ENCODE measurements at places on chromosomes 5 and 9.
A peak's percentile ranks its signal among the peaks of the same experiment; 100 is the strongest.

DNA sequence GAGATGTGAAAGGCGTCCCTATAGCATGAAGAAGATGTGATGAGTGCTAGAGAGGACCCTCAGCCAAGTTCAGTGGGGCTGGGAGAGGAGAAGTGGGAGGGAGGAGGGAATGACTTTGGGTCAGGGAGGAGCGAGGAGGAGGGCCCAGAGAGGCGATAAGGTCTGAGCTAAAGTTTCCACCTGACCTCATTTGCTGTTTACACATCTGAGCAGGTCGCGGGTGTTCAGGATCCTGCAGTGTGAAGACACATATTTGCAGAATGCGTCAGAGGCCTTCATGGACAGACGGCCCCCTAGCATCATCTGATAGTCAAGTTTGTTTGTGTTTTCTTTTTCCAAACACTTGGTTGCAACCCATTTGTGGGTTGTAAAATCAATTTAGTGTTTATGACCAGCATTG lies 18.9 kb upstream of the IGFBPL1 start:
- DNase-seq: no peak

- no peak for DNase-seq
Observed at GRCh38 chr9:98175028-98175569, 17.3 kb downstream of the CORO2A start.

- no peak for DNase-seq
Observed at GRCh38 chr5:59768152-59769040, 125.1 kb downstream of the PDE4D start.

DNA sequence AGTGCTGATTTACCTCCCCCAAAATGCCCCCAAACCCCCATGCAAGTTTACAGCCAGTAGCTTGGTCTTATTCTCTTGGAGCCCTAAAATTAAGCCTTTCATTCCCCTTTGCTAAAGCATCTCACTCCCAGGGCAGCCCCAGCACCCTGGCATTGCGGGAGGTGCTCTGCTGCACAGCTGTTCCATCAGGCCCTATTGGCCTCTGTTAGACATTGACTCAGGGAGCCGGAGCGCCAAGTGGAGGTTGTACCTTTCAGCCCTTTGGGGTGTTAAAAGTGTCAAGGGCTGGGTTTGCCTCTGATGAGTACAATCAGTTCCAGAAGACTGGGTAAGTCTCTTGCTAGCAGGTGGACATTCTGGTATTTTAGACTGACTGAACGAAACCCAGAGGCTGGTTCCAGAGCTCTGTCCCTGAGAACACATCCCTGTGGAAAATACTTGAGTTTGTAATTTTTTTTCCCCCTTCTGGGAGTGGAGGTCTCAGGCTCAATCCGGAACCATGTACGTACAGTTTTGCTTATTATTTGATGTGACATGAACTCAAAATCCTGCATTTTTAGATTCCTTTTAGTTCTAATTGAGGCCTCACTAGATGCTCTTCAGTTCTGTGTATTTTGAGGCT lies 102.4 kb downstream of the UBE2R2 start:
- DNase-seq: no peak

- no peak for DNase-seq
Observed at GRCh38 chr9:113506090-113506589, 42.6 kb downstream of the RGS3 start.

- DNase-seq: no peak
Observed at GRCh38 chr5:157196045-157196444, 15.4 kb downstream of the ITK start.

DNA sequence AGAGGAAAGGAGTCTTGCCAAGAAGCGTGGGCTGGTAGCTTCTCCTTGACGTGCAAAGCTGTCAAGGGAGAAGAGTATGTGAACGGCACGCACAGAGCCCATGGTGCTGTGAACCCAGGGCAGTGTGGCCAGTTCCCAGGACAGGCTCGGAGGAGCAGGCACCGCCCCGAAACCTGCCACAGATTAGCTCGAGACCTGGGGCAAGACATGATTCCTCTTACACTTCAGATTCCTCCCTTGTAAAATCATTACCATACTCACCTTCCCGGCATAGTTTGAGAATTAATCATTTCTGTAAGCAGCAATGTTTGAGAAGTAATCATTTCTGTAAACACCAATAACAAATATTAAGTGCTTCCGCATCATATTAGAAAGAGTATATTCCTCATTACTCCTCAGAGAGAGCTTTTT lies 19.9 kb downstream of the GOLM1 start:
- DNase-seq: no peak

DNA sequence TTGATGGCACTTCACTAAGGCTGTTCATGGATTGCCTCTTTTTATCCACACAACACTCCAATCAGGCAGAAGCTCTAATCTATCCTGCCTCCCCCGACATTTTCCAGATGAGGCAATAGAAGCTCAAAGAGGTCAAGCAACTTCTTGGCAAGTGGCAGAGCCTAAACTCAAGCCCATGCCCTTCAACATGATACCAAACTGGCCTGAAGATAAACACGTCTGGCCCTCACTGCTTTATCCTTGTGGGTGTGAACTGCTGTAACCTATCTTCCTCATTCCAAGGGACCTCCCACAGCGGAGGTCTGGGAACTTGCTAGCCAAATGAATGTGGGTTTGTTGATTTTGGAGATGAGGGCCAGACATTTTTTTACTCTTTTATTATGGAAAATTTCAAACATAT lies 9.5 kb downstream of the SLC35A4 start:
- no peak for DNase-seq

- no peak for DNase-seq
Observed at GRCh38 chr9:117265253-117265652, 149.6 kb downstream of the ASTN2 start.

DNA sequence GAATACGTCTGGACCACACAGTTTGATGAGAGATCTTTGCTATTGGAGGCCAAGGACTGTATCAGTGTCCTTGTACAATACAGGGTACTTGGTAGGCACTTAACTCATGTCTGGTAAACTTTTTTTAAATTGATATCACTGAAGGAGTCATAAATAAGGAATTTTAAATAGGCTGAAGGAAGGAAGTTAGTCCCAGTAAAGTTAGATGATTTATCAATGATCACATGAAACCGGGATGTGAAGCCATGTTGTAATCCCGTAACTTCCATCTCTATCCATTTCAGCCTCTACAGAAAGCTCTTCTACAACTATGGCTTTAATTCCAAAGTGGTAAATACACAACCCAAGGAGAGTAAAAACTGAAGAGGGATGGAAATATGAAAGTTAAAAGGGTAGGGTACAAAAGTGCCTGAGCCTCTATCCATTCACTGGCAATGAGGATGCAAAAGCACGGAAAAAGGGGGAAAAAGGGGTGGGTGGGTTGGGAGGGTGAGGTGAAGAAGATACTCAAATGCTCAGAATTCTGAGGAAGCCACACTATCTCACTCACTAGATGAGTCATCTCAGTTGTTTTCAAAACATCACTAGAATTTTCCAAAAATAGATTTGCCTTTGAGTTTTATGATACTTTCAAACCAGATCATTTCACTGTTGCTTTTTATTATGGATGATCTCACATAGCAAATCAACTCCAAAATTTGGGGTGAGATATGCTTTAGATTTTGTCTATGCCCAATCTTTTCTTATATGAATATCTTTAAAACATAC lies 1053.5 kb downstream of the NR2F1-AS1 start:
- no peak for DNase-seq

GRCh38 chr9:6106711-6107339 lies 91.4 kb upstream of the RANBP6 start:
- no peak for DNase-seq

- no peak for DNase-seq
Observed at GRCh38 chr9:80503671-80504281, 932.0 kb downstream of the TLE4 start.

- DNase-seq: peak; percentile 39
Observed at GRCh38 chr9:71690689-71691435, 77.5 kb downstream of the CEMIP2 start.

- no peak for DNase-seq
Observed at GRCh38 chr5:96566833-96567587, 95.2 kb upstream of the CAST start.

GRCh38 chr9:35793461-35793860 lies 2.1 kb downstream of the NPR2 start:
- DNase-seq: no peak

DNA sequence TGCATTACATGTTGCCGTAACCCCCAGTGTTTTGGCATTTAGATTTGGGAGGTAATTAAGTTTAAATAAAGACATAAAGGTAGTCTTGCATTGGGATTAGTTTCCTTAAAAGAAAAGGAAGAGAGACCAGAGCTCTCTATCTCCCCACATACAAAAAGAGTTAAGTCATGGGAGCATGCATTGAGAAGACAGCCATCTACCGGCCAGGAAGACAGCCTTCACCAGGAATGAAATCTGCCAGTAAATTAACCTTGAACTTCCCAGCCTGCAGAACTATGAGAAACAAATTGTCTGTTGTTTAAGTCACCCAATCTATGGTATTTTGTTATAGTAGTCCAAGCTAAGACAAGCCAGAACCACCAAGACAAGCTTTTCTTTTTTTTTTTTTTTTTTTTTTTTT lies 567.0 kb upstream of the CDH18 start:
- DNase-seq: no peak

DNA sequence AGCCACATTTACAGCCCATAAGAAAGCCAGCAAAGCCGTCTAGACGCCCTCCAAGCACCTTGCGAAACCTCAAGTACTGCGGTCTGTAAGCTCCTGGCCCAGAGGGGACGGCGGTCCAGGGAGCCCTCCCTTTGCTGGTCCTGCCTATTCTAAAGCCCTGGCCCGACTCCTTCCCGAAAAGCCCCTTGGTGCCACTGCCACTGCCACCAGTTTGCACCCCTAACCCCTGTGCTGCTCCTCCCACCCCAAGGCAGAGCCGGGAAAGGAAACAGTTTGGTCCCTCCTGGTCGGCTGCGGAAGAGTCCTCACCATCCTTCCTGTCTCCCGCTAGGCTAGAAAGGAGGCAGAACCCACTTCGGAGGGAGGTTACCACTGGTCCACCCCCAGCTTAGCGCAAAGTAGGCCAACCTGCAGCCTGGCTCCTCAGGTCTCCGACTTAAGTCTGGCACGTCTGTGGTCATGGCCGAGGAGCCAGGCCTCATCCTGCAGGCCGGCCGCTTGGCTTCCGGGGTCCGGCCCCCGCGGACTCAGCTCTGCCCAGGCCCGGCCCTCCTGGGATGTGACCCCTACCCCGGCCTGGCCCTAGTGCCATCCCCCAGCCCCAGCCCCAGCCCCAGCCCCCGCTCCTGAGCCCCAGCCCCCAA lies 916 bp downstream of the TOR1A start:
- DNase-seq: peak; percentile 19

GRCh38 chr5:138980441-138980840 lies 105.3 kb upstream of the LRRTM2 start:
- no peak for DNase-seq

DNA sequence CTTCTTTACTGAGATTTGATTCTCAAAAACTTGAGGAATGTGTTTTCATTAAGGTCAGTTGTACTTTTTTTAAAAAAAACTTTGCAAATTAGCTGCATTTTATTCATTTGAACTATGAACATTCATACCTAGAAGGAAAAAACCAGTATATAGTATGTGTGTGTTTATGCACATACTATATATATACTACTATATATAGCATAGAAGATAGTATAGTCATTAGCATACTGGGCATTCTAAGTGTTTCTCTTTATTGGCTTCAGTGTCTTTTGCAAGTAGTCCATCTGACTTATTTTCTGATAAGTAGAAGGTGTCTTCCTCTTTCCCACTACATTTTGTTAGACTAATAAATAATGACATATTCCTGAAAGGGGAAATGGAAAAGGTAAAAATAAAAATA lies 33.0 kb downstream of the ELOVL7 start:
- no peak for DNase-seq

DNA sequence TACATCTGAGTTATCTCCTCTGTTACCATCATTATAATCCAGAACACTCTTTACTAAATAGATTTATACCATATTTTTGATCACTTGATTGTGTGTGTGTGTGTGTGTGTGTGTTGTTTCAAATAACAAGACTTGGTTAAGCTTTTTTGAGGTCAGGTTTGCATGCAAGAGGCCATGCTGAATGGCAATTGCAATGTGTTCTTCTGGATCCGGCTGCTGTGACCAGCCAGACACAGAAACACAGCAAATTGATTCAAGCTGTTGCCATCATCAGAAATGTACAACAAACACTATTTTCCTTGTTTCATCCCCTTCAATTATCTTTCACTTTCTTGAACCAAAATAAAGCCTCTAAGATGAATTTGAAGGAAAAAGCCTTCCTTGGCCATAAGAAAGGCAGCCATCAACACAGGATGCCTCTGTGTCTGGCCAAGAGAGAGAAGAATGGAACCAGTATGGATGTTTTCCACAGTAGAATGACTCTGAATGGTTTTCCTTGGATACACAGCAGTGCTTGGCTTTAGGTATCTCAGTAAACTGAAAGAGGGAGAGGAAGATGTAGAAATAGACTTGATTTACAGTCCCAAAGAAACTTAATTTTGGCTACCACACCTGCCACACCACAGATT lies 53.9 kb downstream of the DPYSL3 start:
- DNase-seq: no peak

DNA sequence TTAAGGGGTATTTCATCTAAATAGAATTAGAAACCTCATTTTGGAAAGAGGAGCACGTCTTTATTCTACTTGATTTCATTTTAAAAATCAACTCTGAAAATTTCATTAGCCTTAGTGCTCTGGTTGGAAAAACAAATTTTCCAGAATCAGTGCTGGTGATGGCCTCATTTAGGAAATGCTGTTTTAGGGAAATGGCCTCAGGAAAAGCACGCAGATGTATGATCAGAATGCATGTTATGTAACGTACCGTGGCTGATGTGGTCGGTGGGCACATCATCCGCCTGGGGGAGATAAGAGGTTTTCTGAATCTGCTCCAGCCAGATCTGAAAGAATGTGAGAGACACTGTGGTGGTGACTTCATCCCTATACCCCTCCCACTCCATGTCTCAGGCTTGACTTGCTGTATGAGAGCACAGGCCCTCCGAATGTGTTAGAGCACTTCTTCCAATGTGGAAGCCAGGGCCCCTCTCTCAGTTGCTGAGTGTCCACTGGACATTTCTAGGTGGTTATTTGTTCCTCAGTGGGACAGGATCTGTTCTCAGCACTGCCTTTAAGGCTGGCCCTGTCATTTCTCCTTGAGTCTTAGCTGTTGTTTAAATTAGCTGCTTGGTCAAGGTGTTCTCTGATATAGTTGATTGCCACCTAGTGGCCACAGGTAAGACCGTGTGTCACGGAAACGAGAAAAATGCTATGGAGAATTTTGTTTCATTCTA lies 96.5 kb downstream of the ARHGAP26 start:
- peak; percentile 40 for DNase-seq
